ENCODE measurements at places on chromosomes 4 and X. TPM values are rescaled to one million over a fixed set of nuclear protein-coding genes. Genes with fewer than 3 reads are reported as not detected.

GRCh38 chr4:112509243-112510141 is 6.5 kb downstream of the NEUROG2 start:
- DNase-seq: peak; percentile 35

DNA sequence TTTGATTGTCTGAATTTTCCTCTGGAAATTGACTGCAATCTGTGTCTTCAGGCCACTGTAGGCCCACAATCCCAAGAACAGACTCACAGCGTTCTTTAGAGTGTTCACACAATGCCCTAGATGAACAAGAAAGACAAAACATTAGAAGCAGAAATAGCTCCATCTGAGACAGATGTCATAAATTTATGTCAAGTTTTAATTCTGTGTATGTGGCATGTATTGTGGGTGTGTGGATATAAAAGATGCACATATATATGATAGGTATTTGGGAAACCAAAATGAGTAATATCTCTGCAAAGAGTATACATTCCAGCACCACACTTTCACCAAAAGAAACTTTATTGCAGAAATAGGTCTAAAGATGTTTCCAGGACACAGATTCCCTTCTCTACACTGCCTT is 176.1 kb downstream of the CORIN start:
- DNase-seq: no peak

DNA sequence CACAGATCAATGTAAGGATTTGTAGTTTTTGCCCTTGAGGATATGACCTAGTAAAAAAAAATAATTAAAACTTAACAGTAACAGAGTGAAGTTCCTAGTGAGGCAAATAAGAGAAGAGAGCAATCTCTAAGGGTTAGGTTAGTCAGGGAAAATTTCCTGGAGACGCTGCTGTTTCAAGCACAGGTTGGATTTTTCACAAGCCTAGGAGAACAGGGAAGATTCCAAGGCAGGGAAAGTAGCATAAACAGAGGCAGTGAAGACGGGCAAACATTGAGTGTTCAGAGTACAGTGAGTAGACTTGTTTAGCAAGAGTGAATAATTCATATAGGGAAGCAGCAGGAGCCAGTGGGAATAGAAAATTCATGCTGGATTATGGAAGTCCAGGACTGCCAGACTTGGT is 212.8 kb downstream of the SPANXN3 start:
- no peak for DNase-seq

DNA sequence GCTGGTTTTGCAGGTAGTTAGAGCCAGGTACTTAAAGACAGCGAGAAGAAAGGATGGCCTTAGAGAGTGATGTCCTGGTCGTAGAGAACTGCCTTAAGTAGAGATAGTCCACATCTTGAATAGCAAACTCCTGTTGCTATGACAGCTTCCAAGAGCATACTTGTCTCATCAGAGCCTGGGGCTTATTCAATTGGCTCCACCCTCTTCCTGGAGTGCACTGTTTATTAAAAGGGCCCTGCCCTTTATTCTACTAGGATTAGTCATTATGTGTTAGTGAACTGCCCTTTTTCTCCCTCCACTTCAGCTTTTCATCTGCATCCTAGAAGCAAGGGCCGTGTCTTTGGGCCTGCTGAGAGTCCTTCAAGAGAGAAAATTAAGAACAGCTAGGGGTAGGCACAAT is 94.5 kb upstream of the EOLA2 start:
- DNase-seq: peak; percentile 87

DNA sequence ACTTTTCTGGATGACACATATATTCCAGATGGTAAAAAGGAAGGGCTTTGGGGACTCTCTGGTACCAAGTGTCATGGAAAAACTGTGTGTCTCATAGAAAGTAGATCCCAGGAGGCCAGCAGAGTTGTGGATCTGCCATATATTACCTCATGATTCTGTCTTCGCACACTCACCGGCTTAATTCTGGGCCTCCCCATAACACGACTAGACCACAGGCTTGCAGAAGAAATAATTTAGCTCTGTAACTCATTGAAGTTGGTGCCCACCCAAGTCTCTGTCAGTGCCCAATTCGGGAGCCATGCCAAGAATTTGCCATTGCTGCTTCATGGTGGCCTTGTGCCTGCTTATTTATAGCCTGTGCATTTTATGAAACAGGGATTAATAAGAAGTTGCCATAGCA is 104.5 kb downstream of the AR start:
- DNase-seq: no peak

- DNase-seq: no peak
Measured at GRCh38 chr4:122107680-122108079, 44.5 kb upstream of the BLTP1 start.

GRCh38 chrX:38798956-38799355 is 2.3 kb upstream of the MID1IP1 start:
- peak; percentile 63 for DNase-seq

DNA sequence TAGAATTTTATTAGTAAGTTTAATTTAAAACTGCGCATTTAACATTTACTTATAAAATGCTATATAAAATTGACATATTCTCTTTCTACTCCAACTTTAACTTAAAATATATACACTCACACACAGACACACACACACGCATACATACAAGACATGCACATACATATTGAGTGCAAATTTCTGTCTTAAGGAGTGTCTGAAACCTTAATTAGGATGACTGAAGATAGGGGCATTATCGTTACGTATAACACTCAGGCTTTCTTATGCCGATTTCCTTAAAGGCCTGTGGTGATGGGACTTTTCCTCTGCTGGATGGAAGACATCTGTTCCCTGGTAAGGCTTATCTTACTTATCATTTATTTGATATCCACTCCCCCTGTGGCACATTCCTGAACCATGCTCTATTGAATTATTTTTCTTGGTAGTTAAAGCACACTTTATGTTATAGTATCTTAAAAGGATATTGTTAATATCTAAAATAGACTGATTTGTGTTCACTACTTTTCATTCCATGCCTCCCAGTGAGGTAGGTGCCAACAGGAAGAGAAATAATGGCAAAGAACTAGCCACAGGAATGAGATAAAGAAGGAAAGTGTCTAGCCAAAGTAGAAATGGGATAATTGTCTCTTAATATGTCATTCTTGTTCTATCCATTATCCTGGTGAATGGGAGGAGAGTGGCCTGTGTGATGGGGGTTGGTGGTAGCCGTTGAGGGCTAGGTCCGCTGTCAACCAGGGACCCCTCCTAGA is 92.9 kb upstream of the GPRIN3 start:
- no peak for DNase-seq

GRCh38 chr4:184462724-184463123 is 11.6 kb downstream of the IRF2 start:
- DNase-seq: no peak

- DNase-seq: peak; percentile 19
Measured at GRCh38 chrX:22171287-22172060, 101.2 kb upstream of the CBLL2 start.

GRCh38 chr4:15001248-15001868 is 923 bp upstream of the CPEB2 start:
- peak; percentile 53 for DNase-seq

GRCh38 chrX:100931925-100932285 is 3.2 kb upstream of the XKRX start:
- DNase-seq: no peak

DNA sequence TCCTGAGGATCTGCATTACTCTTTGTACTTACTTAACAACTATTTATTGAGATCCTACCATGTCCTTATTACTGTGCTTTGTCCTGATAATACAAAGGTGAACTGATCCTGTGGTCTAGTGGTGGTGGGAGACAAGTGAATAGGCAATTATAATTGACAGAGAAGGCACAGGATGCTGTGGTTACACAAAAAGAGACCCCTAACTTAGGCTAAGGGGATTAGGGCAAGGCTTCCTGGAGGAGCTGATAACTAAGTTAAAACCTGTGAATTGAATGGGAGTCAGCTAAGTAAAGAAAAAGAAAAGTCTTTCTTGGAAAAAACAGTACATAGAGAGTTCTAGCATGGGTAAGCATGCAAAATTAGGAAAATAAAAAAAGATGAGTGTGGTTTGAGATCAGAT is 164.4 kb downstream of the LARP7 start:
- DNase-seq: no peak

- DNase-seq: peak; percentile 81
Measured at GRCh38 chrX:21666679-21667078, 8.5 kb upstream of the KLHL34 start.

- peak; percentile 13 for DNase-seq
Measured at GRCh38 chr4:114417214-114417613, 181.4 kb upstream of the UGT8 start.

Gene AP1AR
- 34.6 TPM for total RNA-seq

Gene PAQR3
- 10.7 TPM for total RNA-seq

Gene PCDH10
- 0.23 TPM for total RNA-seq

Gene NUDT11
- total RNA-seq: 2.4 TPM

Gene HSD17B10
- 191 TPM for total RNA-seq

Gene COL25A1
- not detected for total RNA-seq

Measured in PC-3 (cell line).